Omental fat pad (tissue), 4 donors: ENCODE measurements at places on chromosomes 5 and 9.

- no peak for DNase-seq
These were observed 415.6 kb upstream of the TNC start for GRCh38 chr9:115533511-115533910.

DNA sequence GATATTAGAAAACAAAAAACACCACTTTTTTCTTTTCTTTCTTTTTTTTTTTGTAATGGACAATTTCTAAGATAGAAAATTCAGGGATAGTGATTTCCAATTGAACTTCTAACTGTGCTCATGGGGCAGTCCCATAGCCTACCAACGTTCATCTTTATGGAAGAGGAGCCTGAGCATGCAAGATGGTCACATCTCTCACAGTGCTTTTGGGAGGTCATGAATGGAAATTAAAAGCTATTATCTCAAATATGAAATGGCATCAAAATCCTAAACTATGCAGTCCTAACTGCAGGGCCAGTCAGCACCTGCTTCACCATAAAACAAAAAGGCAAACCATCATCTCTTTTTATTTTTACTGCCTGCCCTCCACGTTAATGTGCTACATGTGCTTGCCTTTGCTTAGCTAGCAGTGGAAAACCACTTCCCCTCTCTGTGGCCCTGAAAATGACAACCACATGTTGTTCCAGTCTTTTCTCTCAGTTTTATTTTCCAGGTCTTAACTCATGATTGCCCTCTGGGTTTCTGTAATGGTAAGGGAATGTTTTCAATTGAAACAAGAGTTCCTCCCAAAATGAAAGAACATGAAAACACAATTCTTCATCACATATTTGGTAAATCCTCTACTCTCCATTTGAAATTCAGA lies 16.7 kb downstream of the IFNB1 start:
- no peak for DNase-seq

- DNase-seq: peak; percentile 68
These were observed 2.5 kb downstream of the PTGES2 start for GRCh38 chr9:128124873-128125579.

DNA sequence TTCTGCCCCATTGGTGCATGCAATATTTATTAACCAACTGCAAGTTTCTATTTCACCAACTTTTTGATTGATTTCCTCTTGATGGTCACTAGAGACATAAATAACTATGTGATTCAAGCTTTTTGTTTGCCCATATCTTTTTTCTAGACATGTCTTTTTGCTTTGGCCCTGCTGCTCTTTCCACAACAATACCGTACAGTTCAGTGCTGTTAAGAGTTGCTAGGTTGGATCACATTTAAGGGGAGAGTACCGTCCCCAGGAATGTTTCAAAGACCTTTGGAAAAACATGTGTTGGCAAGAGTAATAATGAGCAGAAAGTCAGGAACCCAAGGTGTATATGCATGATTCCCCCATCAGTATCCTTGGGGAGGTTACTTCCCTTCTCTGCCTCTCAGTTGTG lies 268.8 kb upstream of the RFX3 start:
- DNase-seq: no peak

- no peak for DNase-seq
These were observed 81.1 kb downstream of the AOPEP start for GRCh38 chr9:94807556-94807955.

DNA sequence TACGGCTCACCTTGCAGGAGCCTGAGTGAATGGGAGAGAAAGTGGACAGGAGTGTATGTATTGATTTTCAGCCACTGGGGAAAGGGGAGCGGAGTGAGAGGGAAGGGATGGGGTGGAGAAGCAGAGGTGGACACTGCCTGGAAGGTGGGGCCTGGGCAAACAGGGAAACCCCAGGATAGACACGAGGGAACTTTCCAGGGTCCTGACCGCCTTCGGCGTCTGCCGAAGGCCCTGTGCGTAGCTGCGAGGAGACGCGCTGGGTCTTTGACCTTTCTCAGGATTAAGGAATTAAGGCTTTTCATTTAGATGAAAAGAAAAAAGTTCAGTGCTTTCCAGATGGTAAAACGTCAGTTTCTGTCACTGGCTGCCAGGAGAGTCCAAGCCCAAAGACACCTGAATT lies 134.6 kb upstream of the RAPGEF1 start:
- no peak for DNase-seq

GRCh38 chr5:54764102-54765090 lies 221.0 kb downstream of the ESM1 start:
- no peak for DNase-seq

- DNase-seq: no peak
These were observed 239.2 kb upstream of the TRIM32 start for GRCh38 chr9:116447934-116448333.

DNA sequence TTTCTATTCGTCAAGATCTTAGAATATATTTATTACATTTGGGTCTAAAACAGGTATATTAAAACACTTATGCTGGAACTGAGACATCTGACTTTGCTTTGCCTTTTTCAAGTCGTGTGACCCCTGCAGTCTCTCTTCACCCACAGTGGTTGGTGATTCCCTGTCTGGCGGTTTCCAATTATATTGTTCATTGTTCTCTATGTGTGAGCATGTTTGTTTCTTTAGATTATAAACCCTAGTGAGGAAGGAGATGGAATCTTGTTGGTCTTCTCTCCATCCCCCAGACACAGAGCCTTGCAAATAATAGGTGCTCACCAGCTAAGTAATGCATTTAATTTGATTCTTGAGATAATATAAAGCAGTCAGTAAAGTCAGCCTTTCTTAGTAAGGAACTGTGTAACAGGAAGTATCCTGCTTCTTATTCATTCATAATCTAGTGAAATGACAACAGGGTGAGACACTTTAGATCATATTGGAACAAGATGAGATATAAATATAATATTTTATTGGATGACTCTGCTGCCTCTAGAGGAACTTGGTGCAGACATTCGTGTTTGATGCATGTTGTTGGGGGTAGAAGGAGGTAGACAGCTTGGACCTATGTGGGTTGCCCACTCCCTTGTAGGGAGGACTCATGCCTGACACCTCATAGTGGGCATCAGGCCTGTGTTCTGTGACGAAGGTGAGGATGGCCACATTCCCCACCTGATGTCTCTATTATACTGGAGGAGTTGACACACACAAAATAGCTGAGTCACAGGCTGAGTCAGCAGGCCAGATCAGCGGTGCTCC lies 88.1 kb downstream of the FGF1 start:
- DNase-seq: no peak

GRCh38 chr5:167511276-167511675 lies 780.2 kb upstream of the WWC1 start:
- DNase-seq: no peak

DNA sequence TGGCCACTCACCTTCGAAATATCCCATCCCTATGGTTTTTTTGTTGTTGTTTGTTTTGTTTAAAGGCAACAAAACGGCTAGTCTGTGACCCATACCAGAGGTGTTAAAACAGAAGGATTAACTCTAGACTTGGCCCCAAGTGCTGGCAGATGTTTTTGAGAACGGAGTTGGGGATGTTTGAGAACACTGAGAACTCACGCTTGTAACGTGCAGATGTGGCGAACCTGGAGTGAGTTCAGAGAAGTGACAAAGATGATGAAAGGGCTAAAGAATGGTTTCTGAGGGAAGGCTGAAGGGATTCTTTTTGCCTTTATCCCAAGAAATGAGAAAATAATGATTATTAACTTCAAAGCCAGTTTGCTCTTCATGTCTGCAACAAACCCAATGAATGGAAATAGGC lies 286.5 kb downstream of the ZNF608 start:
- no peak for DNase-seq
